Aorta (tissue), 5 donors: ENCODE measurements at places on chromosomes 16 and 17. TPM values are rescaled to one million over a fixed set of nuclear protein-coding genes. Genes with fewer than 3 reads are reported as not detected.

Gene WNK4
- total RNA-seq = 0.24 TPM

Gene MYH13
- not detected for total RNA-seq

Gene TMEM107
- total RNA-seq = 8.9 TPM

Gene KRTAP9-8
- total RNA-seq = not detected

Gene SLC9A5
- total RNA-seq = 1.7 TPM

Gene MYH1
- total RNA-seq = not detected

Gene PLD2
- total RNA-seq = 25.3 TPM

Gene TMC5
- total RNA-seq = 0.27 TPM

Gene ZG16B
- total RNA-seq = 0.48 TPM

Gene PLCD3
- 94.6 TPM for total RNA-seq

Gene ANKS3
- total RNA-seq = 21.7 TPM

- DNase-seq = no peak
Observed at GRCh38 chr17:73401911-73402310, 90.1 kb upstream of the CDC42EP4 start.

- DNase-seq = no peak
Observed at GRCh38 chr17:21211825-21212479, 2.0 kb downstream of the TMEM11 start.

DNA sequence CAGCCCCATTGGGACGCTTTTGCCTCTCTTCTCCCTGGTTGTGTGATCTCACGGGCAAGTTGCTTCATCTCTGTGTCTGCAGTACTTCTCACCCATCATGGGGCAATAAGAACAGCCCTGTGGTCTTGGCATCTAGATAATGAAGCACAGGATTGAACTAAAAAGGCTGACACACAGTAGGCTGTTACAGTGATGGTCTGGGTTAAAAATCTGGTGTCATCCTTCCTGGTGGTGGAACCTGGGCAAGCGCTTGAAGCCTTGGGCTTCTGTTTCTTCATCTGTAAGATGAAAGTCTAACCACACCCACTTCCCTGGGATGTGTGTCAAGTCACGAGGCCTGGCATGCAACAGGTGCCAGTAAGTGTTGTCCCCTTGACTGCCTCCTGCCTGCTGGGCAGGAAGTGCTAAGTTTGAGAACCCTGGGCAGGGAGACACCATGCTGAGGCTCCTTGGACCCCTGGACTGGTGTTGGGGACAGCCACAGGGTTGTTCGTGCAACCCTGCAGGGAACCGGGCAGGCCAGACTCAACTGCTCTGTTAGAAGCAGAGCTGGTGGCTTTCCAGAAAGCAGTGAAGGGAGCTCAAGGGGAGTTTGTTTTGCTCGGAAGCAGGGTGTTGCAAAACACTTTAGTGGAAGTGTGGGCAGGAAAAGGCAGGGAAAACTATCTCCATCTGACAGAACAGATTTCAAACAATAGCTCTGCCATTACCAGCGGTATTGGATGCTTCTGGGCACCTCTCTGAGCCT lies 5.9 kb upstream of the MAP2K3 start:
- peak; percentile 63 for DNase-seq

DNA sequence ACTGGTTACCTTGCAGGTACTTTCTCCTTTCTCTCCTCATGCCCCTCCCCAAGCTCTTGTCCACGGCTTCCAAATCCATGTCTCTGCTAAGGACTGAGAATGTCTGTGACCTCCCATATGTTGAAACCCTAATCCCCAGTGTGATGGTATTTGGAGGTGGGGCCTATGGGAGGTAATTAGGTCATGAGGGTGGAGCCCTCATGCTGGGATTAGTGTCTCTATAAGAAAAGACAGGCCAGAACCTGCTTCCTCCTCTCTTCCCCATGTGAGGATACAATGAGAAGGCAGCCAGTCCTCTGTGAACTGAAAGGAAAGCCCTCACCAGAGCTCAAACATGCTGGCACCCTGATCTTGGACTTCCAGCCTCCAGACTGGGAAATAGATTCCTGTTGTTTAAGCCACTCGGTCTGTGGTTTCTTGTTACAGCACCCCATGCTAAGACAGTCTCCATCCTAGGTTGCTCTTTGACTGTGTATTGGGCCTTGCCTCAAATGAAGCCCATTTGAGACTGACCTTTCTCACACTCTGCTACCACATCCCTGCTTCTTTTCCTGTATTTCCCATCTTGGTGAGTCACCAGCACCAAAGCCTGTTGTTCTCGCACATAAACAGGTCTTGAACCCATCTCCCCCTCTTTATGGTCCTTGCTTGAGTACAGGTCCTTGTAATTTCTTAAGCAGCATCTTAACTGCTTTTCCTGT lies 135.0 kb downstream of the CDK5R1 start:
- DNase-seq = no peak

- no peak for DNase-seq
Observed at GRCh38 chr16:55282441-55282840, 41.6 kb upstream of the IRX6 start.

DNA sequence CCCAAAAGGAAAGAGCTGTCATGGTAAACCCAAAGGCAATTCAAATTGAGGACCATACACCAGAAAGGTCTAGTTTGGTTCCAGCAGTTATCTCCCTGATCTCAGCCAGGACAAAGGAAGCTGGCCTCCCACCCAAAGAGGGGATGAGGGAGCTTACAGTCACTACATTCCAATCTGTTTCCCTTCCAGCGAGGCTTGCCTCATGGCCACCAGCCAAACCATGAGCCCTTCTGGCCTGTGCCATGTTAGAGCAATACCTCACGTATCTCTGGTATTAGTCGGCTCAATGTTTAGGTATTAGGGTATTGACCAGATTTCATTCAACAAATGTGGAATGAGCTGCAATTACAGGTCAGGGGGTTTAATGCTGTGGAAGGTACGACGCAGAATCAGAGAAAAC lies 8.4 kb downstream of the NDUFAB1 start:
- no peak for DNase-seq

- DNase-seq = peak; percentile 57
Observed at GRCh38 chr17:9842057-9842758, 16.5 kb downstream of the GLP2R start.

- no peak for DNase-seq
Observed at GRCh38 chr16:58306327-58306726, 11.5 kb upstream of the PRSS54 start.

GRCh38 chr17:82502207-82502606 lies 17.3 kb upstream of the FOXK2 start:
- DNase-seq = peak; percentile 64

GRCh38 chr17:63937920-63938319 lies 5.8 kb upstream of the CD79B start:
- no peak for DNase-seq

DNA sequence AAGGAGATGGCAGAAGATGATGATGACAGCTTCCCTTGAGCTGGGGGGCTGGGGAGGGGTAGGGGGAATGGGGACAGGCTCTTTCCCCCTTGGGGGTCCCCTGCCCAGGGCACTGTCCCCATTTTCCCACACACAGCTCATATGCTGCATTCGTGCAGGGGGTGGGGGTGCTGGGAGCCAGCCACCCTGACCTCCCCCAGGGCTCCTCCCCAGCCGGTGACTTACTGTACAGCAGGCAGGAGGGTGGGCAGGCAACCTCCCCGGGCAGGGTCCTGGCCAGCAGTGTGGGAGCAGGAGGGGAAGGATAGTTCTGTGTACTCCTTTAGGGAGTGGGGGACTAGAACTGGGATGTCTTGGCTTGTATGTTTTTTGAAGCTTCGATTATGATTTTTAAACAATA lies 16.9 kb downstream of the PSMD3 start:
- no peak for DNase-seq

GRCh38 chr17:6508016-6508415 lies 48.3 kb downstream of the PITPNM3 start:
- DNase-seq = peak; percentile 31

DNA sequence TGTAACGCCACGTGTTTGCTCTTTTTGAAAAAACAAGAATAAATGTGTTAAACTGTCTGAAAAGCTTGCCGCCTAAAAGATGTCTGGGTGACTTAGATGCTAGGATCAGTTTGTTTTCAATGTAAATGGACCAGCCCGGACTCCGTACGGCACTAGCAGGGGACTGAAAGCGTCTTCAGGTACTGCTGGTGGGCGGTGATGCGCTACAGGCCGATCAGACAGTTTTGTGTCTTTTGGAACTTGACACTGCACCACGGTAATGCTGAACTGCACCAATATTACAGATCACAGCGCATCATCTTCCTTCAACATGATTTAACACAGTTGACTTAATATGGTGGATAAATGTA lies 727 bp upstream of the MBTPS1 start:
- no peak for DNase-seq

DNA sequence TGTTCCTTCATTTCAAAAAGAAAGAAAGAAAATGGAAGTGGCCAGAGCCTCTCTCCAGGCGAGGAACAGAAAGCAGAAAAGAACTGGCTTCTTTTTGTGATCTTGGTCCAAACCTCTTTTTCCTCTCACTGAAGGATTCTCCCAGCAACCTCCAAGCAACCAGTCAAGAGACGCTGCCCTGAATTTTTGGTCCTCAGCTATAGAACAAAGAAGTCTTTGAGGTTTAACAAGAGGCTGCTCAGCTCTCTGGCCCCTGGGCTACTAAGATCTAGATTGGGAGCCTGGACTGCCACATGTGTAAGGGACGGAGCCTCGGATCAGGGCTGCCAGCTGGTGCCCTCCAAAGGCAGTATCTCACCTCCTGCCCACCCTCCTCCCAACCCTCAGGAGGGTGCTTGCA lies 62.6 kb downstream of the AXIN2 start:
- no peak for DNase-seq

GRCh38 chr16:2273484-2273883 lies 5.6 kb upstream of the RNPS1 start:
- no peak for DNase-seq

- DNase-seq = no peak
Observed at GRCh38 chr16:20897253-20897897, 2.8 kb downstream of the DCUN1D3 start.

DNA sequence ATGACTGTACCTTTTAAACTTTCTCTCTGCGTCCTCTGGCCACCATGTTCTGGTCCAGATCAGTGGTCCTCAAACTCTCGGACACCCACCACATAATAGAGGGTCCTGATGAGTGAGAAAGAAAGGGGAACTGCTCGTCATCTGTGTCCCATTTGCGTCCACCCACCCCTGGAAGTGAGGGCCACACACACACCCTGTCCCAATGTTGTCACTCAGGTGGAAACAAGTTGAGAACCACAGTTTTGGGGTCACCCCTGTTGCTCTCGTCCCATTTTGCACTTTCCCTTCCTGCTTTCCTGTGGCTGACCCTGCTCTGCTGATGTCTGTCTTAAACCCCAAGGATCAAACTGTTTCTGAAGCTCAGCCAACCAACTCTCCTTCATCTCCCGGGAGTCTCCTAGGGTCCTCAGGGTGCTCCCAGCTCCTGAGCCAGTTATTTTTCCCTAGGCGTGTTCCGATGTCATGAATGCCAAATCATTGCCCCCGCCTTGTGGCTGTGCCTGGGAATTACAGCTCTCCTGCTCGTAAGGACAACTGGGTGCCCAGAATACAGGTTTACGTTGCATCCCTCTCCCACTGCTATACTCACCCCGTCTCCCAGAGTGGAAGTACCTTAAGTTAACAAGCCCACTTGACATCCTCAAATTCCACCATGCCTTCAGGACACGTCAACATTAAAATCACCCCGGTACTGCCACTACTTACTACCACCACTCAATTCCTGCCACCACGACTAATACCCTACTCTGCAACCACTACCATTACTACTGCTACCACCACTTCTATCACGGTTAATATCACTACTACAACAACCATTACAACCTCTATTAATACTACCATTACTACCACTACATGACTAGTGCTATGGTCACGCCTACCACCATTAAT lies 26.0 kb upstream of the HNF1B start:
- no peak for DNase-seq

DNA sequence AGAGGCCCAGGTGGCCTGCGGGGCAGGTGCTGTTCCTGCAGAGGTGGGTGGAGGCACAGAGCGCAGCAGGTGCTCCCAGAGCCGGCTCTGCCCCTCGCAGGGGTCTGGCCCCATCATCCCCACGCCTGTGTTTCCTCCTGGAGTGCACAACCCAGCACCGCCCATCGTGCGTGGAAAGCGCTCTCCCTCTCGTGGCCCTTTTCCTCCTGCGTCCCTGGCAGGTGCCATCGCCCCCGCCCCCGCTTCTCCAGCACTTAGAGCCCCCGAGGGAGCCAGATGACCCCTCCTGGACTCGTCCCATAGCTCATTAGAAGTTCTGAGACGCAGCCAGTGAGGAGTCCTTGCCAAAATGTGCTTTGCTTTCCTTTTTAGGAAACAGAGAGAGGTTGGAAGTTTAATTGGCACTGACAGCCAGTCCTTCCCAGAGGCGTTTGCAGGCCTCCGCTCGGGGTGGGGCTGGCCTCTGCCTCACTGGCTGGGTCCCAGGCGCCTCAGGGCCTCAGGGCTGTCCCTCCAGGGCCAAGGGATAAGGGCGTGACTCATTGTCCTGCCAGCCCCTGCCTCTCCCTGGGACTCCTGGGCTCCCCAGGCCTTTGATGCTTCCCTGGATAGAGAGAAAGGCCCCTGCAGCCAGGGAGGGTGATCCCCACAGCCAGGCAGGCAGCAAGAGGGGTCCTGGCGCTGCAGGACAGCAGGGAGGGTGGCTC lies 32.2 kb upstream of the CHMP6 start:
- peak; percentile 96 for DNase-seq

GRCh38 chr16:20026361-20027072 lies 47.2 kb downstream of the GPR139 start:
- no peak for DNase-seq

- DNase-seq = no peak
Observed at GRCh38 chr16:29950806-29951461, 10.9 kb upstream of the TMEM219 start.

GRCh38 chr16:23678430-23679273 lies at the start of gene PLK1:
TSS of gene PLK1 (plus strand) at chr16:23678889. CDS start at chr16:23678933, 44 bp downstream.
- DNase-seq = peak; percentile 84
